ENCODE measurements at places on chromosomes 5 and 9.

DNA sequence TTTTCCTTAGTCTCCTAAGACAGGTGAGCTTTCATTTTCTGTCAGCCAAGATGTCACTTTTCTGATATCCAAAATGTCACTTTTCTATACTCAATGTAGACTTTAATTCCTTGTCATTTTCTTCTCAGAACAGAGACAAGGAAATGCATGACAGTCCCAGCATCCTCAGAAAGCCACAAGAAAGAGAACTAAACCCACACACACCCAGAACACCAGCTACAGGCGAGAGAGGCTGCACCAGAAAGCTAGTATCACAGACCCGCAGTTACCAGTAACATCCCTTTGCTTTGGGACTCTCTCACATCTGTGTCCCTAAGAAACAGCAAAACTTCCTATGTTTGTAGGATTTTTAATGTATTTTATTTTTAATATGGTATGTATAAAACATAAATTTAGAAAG lies 17.1 kb downstream of the TRMO start:
- no peak for DNase-seq

DNA sequence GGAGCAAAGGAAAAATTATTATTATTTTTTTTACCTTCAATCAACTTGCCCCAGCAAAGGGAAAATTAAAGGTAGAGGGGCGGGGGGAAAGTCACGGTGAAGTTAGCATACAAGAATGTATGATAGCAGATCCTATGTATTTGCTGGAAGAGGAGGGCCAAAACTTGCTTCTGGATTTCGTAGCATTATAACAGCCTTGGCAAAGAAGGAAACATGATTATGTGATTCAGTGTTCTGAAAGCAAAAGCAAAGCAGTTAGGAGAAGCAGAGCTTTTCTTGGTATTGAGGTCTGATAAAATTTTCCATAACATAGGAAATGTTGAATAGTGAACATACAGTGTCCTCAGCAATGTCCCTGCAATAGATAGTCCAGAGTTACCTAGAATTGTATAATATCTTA lies 32.4 kb downstream of the MAST4 start:
- DNase-seq = no peak

GRCh38 chr9:110933350-110934001 lies 104.8 kb downstream of the LPAR1 start:
- no peak for DNase-seq

DNA sequence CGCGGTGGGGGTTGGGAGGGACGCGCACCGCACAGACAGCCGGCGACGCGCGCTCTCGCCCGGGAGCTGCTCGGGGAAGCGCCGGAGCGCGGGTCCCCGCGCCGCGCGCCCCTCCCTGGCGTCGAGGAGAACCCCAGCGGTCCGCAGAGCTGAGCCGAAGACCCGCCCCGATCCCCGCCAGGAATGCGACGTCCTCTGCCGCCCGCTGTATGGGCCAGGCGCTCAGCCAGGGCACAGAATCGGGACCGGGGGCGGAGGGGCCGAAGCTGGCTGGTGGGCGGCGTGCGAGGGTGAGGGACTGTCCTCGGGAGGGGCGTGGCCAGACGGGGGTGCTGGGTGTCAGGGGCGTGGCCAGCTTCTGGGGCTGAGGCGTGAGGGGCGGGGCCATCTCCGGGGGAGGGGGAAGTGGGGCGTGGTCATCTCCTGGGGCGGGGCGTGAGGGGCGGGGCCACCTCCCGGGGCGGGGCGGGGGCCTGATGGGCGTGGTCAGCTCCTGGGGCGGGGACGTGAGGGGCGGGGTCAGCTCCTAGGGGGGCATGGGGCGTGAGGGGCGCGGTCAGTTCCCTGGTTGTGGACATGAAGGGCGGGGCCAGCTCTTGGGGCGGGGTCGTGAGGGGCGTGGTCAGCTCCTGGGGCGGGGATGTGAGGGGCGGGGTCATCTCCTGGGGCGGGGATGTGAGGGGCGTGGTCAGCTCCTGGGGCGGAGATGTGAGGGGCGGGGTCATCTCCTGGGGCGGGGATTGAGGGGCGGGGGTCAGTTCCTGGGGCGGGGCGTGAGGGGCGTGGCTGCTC lies 965 bp downstream of the PTGDS start:
- peak; percentile 60 for DNase-seq

DNA sequence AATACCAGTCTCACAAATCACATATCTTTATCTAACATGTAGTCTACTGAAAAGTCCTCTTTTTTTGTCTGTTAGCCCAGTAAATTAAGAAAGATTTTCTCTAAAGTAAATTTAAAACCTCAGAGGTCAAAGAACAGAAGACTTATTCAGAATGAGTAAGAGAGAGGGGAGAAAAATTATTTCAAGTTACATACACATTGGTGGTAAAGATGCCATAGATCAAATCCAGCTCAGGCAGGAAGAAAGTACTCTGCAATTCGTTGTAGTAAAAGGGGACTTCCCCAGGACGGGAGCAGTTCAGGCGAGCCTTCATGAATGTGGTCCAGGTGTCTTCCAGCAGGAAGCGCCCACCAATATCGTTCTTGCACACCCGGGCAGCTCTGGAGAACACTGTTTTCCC lies 344.1 kb downstream of the SEMA5A start:
- no peak for DNase-seq

- no peak for DNase-seq
Observed at GRCh38 chr5:139747583-139748504, 47.8 kb upstream of the PSD2 start.

DNA sequence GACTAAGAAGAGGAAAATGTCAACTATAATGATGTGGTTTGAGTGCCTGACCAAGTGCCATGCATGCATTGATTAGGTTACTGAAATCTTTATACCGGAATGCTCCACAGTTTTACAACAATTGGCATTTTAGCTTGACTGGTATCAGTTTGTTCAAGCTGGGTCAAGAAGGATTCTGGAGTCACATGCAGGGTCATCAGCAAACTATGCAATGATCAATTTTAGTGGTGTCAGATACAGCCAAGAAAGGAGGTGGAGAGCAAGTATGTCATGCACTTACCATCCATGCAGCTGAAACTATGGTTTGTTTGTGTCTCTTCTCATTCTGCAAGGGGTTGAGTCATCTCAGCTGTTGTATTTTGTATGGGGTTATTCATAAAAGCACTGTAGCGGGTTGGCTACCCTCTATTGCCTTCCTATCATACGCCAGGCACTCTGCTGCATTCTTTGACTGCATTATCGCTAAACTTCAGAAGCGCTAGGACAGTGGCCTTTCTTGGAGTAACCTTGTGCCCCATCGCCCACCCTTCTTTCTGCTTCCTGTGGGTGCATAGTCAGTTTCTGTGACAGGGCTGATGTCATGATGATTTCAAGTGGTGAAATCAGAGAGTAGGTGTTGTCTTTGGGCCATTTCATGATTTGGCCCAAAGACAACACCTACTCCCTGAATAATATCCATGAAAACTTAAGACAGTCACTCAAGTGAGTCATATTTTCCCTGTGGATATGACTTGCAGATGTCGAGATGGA lies 145.4 kb downstream of the MTX3 start:
- DNase-seq = no peak

DNA sequence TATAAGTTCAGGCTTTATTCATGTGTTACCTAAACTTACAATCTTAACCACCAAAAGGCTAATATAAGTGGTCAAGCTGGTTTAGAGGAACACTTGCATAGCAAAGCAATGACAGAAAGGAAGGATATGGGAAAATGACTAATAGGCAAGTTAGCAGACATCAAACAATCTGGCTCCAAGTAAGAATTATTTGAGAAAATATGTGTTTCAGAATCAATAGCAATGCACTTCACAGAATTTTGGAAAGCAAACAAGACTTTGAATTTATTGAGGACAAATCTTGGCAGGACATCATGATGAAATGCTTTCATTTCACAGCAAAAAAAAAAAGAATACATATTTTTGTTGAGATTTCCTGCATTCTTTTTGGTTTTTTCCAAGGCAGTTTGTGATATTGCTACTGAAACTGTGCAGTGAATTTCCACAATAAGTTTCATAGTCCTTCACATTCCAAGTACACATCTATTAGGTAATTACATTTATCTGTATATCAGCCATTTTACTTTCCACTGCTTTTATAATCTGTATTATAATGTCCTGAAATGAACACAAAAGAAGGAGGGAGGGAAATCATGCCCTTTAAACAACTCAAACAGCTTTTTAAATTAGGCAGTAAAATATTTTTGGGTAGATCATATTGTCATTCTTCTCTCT lies 417.9 kb downstream of the NR2F1-AS1 start:
- DNase-seq = no peak

DNA sequence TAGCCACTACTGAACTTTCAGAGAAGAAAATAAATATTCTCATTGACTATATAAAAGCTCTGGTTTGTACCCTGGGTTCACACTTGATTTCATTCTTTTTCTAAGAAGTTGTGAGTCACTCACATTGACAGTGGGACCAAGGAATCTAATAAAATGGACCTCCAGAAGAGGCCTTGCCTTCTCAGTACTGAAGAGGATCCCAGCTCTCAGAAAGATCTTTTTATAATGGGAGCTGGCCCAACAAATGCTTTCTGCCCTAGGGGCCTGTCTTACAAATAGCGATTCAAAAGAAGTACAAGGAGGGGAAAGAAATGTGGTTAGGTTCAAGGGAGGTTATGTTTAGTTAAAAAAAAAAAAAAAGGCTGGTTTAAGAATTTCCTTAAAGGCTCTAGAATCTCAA lies 237.9 kb downstream of the ISL1 start:
- DNase-seq = no peak

GRCh38 chr5:174436750-174437149 lies 287.6 kb upstream of the MSX2 start:
- DNase-seq = no peak

Data from stimulated activated CD4-positive, alpha-beta T cell treated with anti-CD3 and anti-CD28 coated beads, TNF-alpha, amount 100 ng/mL, for 24 hours (primary cell).